Dorsolateral prefrontal cortex (tissue), 122 donors: ENCODE measurements at places on chromosomes 5 and 9.
A peak's percentile ranks its signal among the peaks of the same experiment; 100 is the strongest.

GRCh38 chr5:125835293-125836172, 587.7 kb upstream of the GRAMD2B start:
- DNase-seq, result peak; percentile 41

DNA sequence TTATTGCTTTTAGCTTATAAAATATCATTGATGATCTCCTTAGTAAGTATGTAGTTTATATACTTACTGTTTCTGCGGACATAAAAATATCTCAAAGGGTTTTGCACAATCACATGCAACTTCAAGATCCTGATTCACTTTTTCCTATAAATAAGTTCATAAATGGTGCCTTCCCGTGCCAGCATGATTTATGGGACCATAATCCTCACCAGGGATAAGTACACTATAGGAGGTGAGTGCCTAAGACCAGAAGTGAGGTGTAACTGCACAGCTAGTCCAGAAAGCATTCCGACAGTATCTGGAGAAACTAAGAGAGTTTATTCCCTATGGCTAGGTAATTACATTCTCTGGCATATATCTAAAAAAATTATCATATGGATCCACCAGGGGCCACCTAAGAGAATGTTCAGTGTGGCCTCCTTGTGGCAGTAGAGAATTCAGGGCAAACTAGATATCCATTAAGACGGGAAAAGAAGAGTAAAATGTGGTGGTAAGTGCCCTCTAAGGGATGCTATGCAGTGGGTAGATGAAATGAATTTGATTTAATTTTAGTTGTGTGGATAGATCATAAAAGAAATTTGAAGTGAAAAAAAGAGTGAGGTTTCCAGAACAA, 402.5 kb upstream of the SLC24A2 start:
- DNase-seq, result no peak

DNA sequence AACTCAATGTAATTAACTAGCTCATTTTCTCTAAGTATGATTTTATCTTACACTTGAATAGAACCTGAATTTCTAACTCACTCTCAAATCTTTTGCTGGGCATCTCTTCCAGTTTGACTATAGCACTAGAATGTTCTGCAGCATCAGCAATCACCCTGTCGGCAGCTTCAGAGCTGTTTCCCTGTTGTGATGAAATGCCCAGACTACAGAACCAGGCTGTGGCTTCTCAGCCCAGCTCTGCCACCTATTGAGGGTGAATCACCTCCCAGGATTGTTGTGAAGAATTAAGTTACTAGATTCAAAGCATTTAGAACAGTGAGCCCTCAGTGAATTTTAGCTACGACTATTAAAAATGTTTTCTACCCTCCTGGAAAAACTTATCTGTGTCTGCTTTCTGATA, 90.4 kb upstream of the ANKRD55 start:
- no peak for DNase-seq

DNA sequence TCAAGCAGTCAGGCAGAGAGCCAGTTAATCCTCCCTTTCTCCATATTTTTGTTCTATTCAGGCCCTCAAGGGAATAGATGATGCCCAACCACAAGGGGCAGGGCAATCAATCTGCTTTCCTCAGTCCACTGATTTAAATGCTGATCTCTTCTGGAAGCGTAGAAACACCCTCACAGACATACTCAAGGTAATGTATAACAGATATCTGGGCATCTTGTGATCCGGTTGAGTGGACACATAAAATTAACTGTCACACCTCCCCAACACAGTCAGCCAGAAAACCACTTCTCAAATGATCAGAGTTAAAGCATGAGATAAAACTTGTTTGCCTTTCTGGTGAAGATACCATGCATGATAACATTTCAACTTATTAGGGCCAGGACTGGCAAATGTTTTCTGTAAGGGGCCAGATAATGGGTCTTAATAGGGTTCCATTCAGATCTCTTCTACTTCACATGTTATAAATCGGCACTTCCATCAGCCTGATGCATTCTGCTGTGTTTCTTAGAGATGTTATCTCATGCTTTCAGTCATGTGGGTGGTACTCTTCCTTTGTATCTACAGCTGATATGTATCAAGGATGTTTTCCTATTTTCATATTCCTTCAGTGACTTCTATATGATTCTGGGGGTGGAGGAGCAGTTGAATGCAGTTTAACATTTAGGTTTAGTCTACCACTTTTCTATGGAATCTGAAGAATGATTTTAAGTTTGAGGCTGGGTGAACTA, 58.9 kb upstream of the CNTLN start:
- DNase-seq, result no peak

DNA sequence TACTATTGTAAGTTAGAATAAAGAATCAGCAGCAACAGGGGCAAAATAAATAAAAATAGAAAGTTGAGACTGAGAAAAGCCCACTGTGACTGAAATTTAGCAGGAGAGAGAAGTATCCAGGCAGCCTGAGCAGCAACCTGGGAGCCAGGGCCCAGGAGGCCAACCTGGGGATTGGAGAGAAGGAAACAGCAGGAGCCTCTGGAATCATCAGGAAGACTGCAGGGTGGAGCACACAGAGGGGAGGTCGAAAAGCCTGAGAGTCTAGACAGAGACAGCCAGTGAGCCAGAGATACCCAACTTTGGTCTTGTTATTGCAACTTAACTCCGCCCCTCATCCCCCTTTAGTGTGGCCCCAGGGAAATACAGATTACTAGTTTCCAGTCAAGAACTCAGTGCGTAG, 98.6 kb downstream of the SLC1A3 start:
- DNase-seq, result no peak

DNA sequence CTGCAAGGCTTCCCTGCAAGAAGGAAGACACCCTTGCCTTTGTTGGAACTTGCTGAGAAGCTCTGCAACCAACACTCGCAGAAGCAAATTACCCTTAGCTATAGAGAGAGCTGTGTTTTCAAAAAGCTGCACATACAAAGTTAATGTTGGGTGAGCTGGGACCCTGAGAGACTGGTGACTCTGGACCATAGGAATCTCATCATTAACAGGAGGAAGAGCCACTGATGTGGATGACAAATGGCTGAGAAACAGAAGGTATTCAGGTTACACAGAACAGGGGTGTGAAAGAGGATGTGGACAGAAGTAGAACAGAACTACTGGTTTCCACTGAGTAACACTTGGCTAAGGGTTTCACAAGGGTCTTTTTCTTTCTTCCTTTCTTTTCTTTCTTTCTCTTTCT, 493.5 kb downstream of the IRX1 start:
- DNase-seq, result no peak

DNA sequence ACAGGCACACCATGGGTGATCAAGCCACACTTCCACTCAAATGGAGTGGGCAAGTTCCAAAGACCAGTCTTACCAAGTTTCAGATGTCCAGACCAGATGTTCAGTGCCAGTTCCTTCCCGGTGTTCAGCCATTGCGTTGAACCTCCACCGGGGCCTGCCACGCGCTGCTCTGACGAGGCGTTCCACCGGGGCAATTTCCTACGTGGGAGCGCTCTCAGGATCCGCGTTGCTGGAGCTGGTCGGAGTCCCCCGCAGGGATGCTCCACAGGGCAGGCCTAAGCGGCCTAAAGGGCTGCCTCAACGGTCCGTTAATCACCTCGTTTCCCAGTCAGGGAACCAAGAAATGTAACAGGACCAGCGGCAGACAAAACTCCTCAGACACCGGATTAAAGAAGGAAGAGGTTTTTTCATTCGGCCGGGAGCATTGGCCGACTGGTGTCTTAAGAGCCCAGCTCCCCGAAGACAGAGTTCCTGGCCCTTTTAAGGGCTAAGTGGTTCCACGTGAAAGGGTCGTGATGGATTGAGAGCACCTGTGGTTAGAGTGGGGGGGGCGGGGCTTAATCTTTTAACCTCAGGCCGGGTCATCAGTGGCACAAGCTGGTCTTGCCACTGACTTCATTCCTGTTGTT, 35.7 kb upstream of the PPP1R26 start:
- no peak for DNase-seq

GRCh38 chr5:149521739-149522685, 29.2 kb downstream of the CSNK1A1 start:
- DNase-seq, result no peak

GRCh38 chr5:120792477-120792876, 328.4 kb downstream of the PRR16 start:
- no peak for DNase-seq

GRCh38 chr5:15689836-15690235, 189.9 kb downstream of the FBXL7 start:
- DNase-seq, result no peak

DNA sequence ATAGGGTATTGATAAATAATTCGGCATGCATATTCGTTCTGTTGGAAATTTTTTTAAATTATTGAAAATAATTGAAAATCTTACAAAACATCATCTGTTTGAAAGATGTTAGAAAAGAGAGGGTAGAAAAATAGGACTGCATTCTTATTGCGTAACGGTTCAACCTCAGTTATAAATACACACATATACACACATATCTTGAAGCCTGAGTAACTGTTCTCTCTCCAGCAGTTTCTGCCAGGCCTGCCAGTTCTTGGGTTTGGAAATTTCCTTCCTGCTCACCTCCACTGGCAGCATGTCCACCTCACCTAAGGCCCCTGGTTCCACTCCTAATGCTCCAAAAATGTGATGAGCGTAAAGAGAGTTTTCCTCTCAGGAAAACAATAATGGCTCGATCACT, 9.1 kb downstream of the SPATA31E1 start:
- DNase-seq, result no peak

DNA sequence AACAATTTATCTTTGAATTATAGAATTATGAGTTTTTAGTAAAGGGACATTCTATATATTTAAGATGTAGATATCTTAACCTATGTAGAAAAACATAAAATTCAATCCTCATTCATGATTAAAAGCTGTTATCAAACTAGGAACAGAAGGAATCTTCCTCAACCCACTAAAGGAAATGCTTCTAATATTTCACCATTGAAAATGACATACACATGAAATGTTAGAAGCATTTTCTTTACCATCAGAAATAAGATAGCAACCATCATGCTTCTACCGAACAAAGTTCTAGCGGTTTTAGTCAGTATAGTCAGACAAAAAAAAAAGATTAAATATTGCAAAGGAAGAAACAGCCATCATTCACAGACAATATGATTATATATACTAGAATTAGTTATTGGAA, 32.2 kb downstream of the SHOC1 start:
- DNase-seq, result no peak

DNA sequence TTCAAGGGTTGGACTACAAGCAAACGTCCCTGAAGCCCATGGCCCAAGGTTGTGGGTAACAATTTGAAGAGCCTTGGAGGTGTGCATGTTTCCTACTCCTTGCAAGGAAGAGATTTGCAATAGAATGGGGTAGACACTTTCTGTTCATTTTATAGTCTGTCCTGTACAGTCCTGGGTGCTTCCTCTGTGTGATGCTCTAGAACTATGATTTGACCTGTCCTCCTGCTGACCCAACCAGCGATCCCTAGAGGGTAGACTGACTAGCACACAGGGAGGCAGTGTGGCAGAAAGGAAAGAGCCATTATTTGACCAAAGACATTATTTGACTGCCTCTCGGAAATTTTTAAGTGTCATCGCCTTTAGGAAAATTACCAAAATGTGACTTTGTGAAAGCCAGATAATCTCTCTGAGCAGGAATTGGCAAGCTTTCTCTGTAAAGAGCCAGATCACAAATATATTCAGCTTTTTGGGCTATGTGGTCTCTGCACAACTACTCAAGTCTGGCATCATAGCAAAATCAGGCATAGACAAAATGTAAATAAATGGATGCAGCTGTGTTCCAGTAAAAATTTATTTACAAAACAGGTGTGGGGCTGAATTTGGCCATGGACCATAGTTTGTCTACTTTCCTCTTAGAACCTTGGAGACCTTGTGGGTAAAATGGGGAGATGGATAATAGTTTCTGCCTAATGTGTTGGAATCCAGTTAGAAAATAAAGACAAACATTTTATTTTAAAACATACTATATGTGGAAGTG, 106.8 kb downstream of the DMRT2 start:
- no peak for DNase-seq

GRCh38 chr5:169913479-169913878, 66.8 kb downstream of the INSYN2B start:
- no peak for DNase-seq

GRCh38 chr5:113682497-113683136, 169.1 kb downstream of the YTHDC2 start:
- DNase-seq, result no peak

- no peak for DNase-seq
These were observed 33.4 kb upstream of the ARAP3 start for GRCh38 chr5:141715346-141715905.

DNA sequence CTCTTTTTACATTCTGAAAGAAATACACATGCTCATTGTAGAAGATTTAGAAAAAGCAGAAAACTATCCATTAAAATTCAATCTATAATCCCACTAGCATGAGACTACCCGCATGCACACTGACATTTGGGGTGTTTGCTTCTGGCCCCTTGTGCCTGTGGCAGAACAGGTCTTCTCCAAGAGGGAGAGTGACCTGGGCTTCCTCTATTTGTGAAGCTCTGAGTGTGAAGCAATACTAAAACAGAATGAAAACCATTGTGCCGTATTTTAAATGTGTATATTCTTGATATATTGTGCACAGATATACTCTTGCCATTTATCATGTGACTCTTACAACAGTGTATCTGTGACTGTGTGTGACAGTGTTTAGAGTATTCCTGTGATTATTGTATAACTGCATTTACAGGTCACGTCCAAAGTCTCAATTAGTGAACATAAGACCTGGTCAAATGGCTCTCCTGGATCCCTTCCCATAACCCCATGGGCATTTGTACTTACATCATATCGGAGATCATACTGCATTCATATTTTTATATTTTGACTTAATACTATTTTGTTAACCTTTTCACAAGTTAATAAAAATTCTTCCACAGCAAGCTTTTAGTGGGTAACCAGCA, 14.7 kb upstream of the CPEB4 start:
- DNase-seq, result no peak

- DNase-seq, result no peak
These were observed 8.2 kb downstream of the NDUFA8 start for GRCh38 chr9:122151267-122151828.

DNA sequence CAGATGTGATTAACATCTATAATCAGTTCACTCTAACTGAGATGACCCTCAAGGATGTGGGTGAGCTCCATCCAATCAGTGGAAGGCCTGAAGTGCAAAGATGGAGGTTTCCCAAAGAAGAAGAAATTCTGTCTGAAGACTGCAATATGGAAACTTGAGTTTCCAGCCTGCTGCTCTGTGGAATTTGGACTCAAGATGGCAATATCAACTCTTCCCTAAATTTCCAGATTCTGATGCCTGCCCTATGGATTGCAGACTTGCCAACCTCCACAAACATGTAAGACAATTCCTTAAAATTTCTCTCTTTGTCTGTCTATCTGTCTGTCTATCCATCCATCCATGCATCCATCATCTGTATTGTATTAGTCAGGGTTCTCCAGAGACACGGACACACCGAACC, 85.9 kb downstream of the ICE1 start:
- no peak for DNase-seq
